ENCODE measurements at places on chromosomes 1 and 21.

- no peak for DNase-seq
These were observed 155.0 kb downstream of the TOMM20 start for GRCh38 chr1:234973426-234974250.

GRCh38 chr1:190147616-190148015 is 330.0 kb downstream of the BRINP3 start:
- DNase-seq = no peak

DNA sequence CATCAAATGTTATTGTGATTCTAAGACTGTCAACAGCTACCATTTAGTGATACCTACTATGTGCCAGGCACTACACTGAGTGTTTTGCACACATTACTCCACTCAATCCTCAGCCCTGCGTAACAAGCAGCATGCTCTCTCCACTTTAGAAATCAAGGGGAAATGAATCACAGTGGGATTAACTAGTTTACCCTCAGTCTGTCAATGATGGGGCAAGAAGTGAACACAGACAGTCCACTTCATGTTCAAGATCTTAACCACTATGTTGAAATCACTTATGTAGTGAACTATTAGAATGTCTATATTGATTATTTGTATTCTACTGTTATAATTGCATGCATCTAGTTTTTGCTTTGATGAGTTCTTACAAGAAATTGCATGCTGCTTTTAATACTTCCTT is 165.3 kb downstream of the LTN1 start:
- DNase-seq = no peak

- peak; percentile 91 for DNase-seq
These were observed 9.3 kb upstream of the MDM4 start for GRCh38 chr1:204506969-204507316.

GRCh38 chr1:86641318-86641717 is 63.1 kb upstream of the SH3GLB1 start:
- no peak for DNase-seq

GRCh38 chr1:201013031-201013485 is 10.5 kb downstream of the KIF21B start:
- DNase-seq = no peak

DNA sequence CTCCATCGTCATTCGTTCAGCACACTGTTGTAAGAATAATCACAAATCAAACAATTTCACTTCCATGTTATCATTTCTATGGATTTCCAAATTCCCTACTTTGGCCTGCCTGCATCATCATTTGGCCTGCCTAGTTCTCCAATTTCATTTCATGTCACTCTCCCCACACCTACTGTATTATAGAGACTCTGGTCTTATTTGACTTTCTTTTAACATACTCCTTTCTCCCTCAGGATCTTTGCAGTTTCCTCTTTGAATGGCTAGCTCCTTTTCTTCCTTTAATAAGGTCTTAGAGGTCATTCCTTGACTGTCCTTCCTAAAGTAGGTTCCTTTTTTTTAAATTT is 36.3 kb upstream of the PODN start:
- DNase-seq = no peak

DNA sequence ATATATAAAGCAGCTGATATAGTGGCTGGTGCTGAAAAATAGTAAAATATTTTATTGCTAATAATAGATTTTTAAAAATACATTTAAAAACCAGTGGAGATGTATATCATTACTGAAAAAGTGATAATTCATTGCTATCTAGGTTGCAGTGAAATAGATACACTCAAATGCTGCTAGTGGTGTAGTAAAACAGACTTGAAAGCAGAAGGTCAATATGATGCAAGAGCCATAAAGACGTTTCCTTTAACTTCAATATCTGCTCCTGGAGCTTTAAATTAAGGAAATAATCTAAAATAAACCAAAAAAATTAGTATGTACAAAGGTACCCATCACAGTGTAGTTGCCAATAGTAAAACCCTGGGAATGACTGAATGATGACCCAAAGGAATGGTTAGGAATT is 26.2 kb downstream of the RHEX start:
- no peak for DNase-seq

DNA sequence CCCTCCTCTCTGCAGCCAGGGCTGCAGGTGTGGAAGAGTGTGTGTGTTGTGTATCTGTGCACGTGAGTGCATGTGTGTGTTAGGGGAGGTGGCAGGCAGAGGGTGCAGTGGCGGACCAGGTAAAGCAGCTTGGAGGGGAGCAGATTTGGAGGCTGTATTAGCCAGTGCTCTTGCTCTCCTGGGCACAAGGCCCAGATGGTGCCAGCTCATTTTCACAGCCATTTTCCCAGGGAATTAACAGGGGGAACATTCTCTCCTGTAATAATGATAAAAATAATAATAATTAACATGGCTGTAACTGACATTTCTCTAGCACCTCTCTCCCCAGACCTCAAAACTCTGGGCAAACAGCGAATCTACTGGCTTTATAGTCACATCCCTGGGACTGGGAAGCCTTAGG is 43.6 kb downstream of the LRRN2 start:
- DNase-seq = no peak

DNA sequence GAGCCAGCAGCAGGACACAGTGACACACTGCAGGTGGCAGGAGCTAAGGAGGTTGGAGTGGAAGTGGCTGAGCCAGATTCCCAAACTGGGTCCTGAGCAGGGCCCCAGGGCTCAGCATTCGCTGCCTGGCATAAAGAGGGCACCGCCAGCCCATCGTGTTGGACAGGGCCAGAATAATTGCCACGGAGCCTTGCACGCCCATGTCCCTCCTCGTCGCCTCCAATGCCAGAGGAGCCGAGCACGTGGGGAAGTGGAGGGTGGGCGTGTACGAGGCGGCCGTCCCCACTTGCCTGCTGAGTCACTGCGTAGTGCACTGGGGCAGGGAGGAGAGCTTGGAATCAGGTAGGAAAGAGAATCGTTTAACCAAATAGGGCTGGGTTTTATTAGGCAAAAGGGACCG is 26.1 kb upstream of the LRRC47 start:
- DNase-seq = no peak

- no peak for DNase-seq
These were observed 156.5 kb upstream of the VAMP3 start for GRCh38 chr1:7614576-7615074.

DNA sequence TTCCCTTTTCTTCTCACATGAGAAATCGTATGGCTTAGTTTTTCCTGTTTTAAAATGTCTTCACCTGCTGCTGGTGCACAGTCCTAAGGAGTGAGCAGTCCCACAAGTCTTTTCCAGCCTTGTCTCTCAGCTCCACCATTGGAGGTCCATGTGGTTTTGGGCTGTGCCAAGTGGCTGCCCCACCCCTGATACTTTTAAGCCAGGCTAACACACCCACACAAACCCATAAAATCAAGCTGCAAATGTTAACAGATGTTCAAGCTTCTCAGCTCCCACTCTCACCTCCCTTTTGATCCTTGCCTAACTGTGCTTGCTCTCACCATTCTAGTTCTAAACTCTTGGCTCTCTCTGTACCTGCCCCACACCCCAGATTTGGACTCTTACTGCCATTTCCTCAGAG is 74.5 kb upstream of the COL24A1 start:
- no peak for DNase-seq

DNA sequence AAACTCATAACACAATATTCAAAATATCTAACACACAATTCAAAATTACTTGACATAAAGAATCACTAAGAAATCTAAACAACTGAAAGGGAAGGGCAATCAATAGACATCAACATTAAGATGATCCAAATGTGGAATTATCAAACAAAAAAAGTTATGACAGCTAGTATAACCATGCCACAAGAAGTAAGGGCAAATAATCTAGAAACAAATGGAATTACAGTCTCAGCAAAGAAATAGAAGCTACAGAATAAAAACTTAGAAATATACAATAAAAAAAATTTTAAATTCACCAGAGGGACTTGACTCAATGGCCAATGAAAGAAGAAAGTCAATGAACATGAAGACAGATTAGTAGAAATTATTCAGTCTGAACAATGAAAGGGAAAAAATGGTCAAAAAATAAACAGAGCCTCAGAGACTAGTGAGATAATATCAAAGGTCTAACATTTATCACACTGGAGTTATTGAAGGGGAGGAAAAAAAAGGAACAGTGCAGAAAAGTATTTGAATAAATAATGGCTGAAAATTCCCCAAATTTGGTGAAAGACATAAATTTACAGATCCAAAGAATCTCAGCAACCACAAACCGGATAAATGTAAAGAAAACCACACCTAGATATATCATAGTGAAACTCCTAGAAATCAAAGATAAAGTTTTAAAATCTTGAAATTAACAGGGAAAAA is 41.8 kb downstream of the BARHL2 start:
- no peak for DNase-seq

GRCh38 chr1:225658041-225658440 is 5.1 kb upstream of the ENAH start:
- no peak for DNase-seq

- DNase-seq = no peak
These were observed 290.4 kb downstream of the OLFM3 start for GRCh38 chr1:101706366-101706765.

GRCh38 chr21:20997636-20998455 is at the start of gene NCAM2:
Gene NCAM2 (plus strand): TSS chr21:20998409.
- DNase-seq = peak; percentile 33

- no peak for DNase-seq
These were observed 184.7 kb upstream of the SGIP1 start for GRCh38 chr1:66349242-66349641.

GRCh38 chr21:41350436-41351155 is 11.2 kb upstream of the MX2 start:
- no peak for DNase-seq

GRCh38 chr1:214801191-214801590 is 198.2 kb downstream of the CENPF start:
- no peak for DNase-seq

DNA sequence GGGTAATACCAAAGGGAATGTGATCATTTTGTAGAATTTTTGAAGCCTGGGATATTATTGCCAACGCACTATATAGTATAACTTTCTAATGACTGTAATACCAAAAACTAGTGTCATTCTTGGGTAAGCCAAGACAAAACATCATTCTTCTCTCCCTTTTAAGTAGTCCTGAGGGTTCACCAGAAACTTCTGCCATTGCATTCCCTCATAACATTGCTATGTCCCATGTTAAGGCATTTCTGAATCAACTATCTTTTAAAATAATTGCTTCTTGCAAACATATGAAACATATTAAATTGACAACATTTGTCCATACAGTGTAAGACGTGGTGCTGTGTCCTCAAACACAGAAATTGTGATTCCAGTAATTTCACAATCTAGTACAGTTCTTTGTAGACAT is 29.9 kb upstream of the C1orf21 start:
- no peak for DNase-seq

GRCh38 chr1:76075877-76076276 is 1.3 kb downstream of the ST6GALNAC3 start:
- no peak for DNase-seq

GRCh38 chr1:57222307-57222706 is 201.6 kb downstream of the DAB1 start:
- no peak for DNase-seq

Data from stimulated activated CD4-positive, alpha-beta T cell treated with anti-CD3 and anti-CD28 coated beads, Interleukin-12 subunit alpha, Interleukin-12 subunit beta, amount 100 ng/mL, for 24 hours (primary cell).